ENCODE measurements at places on chromosomes 12 and 14.

DNA sequence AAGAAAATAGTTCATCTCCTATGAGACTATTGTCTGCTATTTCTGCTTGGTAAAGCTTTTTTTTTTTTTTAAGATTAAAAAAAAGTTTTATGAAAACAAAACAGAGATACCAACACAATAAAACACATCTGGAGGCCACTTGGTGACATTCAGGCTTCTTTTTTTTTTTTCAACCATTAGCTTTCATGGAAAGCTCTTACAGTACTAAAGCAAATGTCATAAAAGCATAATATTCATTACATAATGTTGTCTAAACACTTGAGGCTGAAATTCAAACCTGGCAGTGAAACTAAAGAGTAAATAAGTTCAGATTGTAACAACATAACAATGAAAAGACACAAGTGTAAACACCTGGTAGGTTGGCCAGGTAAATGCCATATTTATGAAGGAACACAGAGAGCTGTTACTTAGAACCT is 14.7 kb downstream of the PRICKLE1 start:
- DNase-seq: no peak

GRCh38 chr14:101992708-101993107 is 28.3 kb downstream of the DYNC1H1 start:
- no peak for DNase-seq

- no peak for DNase-seq
These were observed 178.0 kb upstream of the CAND1 start for GRCh38 chr12:67091204-67091603.

DNA sequence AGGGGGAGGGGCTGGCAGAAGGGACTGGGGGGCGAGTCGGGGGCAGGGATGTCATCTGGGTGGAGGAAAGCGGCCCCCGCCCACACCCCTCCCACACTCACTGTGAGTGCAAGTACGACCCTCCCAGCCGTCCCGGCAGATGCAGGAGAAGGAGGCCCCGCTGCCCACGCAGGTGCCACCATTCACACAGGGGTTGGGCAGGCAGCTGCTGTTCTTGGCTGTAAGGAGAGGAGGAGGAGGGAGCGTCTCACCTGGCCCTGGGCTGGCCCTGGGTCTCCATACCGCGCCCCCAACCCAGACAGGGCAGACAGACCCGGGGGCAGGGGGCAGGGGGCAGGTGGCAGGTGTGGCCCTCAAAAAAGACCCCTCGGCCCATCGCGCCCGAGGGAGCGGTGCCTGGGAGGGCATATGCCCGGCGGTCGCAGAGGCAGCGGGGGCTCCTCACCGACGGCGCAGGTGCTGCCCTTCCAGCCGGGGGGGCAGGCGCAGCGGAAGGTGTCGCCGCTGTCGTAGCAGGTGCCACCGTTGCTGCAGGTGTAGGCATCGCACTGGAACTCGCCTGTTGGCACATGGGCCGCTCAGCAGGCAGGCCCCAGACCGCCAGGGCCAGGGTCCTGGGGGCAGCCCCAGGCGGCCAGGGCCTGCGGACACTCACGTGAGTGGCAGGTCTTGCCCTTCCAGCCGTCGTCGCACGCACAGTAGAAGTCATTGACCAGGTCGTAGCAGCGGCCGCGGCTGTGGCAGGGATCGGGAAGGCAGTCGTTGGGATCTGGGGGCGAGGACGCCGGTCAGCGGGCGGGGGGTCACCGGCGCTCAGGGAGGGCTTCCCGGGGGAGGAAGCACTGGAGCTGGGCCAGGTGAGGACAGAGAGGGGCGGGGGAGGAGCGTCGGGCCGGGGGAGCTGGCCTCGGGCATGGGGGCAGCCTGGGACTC is 20.6 kb downstream of the JAG2 start:
- DNase-seq: no peak

DNA sequence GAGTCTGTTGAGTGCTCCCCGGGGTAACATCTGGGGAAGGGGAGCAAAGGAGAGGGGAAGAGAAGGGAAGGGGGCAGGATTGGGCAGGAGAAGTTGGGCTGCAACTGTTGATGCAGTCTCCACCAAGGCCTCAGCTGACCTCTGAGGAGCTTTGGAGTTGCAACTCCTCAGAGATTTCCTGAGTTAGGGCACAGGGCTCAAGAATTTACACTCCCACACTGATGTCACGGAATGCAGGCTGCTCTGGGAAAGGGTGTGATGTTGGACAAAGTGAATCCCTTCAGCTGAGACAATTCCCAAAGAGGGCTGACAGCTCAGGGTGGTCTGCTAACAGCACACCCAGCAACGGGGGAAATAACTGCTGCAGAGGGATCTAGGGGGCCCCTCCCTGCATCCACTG is 295.6 kb downstream of the PCNX1 start:
- DNase-seq: no peak

DNA sequence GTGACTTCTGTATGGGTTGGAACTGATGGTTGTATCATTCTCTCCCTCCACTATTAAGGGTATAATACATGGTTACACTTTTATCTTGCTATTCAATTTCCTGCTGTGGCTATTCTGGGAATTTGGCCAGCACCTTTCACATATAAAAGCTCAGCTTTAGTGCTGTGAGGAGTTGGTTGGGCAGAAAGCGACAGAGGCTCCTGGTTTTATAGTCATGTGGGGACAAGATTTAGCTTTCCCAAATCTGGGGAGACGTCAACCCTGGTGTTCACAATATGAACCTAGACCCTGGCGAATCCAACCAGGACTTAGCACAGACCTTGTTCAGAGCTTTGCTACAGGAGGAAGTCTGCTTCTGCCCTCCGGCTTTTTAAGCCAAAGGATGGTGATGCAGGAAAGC is 36.5 kb downstream of the FOS start:
- DNase-seq: peak; percentile 62

- DNase-seq: no peak
These were observed 901 bp upstream of the NFKBIA start for GRCh38 chr14:35405304-35405996.

DNA sequence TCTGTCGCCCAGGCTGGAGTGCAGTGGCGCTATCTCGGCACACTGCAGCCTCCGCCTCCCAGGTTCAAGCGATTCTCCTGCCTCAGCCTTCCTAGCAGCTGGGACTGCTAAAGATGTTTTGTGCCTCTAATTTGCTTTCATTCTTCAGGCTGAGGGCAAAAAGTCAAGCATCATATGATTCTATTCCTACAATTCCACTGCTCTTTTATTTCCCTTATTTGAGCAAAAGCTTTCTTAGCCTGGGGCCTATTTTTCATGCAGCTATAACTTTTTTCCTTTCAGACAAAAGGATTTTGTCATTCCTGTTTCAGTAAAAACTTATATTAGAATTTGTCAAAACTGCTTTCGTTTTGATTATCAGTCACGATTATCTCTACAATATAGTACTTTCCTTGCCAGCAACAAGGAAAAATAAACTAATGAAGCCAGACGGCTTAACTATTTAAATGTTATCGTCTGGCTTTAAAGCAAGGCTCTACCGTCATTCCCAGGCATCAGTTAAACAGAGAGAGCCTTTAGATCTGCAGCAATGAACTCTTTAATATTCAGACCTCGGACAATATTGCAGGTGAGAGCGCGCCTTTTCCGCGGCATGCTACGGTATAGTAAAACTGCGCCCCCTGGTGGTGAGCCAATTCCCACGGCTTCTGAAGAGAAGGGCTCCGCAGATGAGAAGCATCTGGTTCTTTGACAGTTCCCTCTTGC is 1.4 kb upstream of the SLC2A13 start:
- DNase-seq: peak; percentile 95

- DNase-seq: no peak
These were observed 953.3 kb downstream of the TRHDE start for GRCh38 chr12:73225371-73225937.

DNA sequence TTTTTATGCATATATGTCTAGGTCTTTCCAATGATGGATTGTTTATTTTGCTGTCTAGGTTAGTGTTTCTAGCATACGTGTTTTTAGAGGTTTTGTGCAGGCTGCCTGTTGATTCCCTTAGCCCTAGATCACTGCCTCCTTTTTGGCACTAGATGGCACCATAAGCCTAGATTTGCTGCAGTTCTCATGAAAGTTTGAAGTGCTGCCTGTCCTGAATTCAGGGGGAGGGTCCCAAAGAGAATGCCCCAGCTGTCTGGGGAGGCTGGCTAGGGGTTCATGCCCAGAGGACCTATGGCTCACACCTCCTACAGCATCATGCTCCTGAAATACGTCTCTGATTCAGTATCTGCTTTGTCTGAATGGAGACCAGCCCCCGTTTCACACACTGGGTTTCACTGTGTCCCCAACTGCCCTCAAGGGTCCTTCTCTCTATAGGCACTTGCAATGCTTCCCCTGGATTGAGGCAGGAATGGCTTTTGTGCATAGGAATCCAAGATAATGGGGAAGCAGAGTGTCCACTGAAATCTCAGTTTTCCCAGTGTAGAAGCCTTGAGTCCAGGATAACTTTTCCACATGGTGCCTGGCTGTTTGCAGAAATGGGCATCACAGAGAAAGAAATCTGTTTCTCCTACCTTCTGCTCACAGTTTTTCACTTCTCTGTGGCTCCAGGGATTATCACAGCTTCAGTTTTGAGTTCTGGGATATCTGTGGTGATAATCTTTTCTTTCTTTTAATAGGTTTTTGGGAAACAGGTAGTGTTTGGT is 14.2 kb upstream of the TXNRD1 start:
- peak; percentile 79 for DNase-seq

DNA sequence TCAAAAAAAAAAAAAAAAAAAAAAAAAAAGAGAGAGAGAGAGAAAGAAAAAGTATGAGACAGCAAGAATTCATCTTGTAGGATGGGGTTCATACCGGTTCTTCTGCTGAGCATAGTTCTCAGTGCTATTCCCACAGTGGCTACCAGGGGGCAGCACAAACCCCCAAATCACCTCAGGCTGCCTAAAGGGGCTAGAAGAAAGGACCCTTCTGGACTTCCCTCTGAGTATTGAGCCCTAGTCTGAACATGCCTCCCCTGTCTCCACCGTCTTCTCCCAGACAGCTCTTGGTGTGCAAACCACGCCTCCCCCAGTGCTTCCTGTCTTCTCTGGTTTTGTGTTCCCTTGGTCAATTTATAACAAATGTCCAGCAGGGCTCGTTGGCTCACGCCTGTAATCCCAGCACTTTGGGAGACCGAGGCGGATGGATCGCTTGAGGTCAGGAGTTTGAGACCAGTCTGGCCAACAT is 31.3 kb upstream of the SMUG1 start:
- DNase-seq: peak; percentile 81

GRCh38 chr14:91929700-91930099 is 17.8 kb downstream of the FBLN5 start:
- no peak for DNase-seq

DNA sequence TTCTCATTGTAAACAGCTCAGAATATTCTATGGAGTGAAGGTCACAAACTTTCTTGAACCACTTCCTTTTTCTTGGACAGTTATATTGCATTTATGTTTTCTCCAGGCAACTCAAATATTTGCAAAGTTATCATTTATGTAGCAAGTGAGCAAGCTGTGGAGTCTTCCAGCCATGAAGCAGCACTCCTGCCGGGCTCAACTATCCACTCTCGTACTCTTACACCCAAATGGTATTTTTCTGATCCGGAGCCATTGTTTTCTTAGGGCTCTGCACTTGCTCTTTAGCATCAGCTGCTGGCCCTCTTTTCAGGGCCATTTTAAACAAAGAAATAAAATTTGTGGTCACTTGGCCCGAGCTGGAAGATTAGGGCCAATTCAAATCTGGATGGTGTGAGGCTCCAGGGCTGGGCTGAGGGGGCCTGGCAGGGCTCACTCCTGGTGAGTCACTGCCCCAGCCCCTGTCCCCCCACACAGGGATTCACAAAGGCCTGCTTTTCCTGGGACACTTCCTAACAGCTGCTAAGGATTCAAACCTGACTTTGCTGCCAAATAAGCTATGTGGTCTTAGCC is 19.7 kb downstream of the SYNE3 start:
- DNase-seq: no peak

- DNase-seq: no peak
These were observed 265.3 kb upstream of the TBX3 start for GRCh38 chr12:114949058-114949820.

- no peak for DNase-seq
These were observed 218.4 kb downstream of the ZFP36L1 start for GRCh38 chr14:68574461-68574860.

GRCh38 chr12:48996794-48997718 is 2.1 kb downstream of the DDN start:
- peak; percentile 94 for DNase-seq
